NCI-H2081 treated with DMSO at 0.1 percent for 48 hours (cell line): ENCODE measurements at places on chromosomes 11 and 22.

DNA sequence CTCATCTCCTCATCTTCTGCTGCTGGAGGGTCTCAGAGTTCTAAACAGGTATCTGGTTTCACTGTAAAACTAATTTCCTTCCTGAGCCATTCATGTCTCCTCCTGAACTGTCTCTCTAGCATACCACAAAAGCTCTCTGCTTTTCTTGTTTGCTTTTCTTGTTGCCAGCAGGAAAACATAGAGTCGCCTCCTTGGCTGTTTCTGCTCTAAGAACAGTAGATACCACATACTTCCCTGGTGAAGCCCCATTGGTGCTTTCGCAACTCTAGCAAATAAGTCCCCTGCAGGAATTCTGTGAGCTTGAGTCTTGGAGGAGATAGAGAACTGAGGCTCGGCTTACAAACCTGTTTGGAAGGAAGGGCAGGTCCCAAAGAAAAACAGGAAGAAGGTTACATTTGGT lies 7.0 kb downstream of the DIXDC1 start:
- no peak for DNase-seq

DNA sequence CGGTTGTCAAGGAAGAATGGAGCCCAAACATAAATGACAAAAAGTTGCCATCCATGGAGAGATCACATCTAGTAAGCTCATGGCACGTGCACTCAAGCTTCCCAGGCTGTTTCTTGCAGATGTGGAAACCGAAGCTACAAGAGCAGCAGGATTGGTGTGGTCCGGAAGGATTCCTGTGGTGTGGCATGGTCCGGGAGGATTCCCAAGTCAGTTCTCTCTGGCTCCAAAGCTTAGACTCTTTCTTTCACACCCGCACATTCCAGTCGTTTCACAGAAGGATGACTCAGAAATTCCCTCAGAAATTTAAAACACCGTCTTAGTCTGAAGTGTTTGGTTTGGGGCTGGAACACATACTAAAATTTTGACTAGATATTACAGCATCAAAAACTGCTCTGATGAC lies 78.0 kb upstream of the DRD2 start:
- no peak for DNase-seq

- DNase-seq: no peak
These were observed 51.1 kb downstream of the RTN4R start for GRCh38 chr22:20216863-20217499.

DNA sequence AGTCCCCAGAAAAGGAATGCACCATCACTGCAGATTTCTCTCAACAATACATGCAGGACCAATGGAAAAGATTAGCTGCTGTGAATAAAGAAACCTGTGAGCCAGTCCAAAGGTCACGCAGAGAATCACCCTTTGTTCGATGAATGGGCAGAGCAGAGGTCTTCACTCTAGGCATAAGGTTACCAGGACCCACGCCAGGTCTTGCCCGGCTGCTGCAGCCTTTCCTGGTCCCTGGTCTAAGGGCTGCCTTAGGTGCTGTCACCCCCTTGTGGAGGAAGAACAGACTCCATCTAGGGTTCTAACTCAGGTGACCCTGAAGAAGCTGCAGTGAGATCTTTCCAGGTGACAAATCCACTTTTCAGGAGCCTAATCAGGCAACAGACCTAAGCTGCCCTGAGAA lies 29.0 kb upstream of the NAP1L4 start:
- no peak for DNase-seq

- peak; percentile 23 for DNase-seq
These were observed 787 bp downstream of the LRRC10B start for GRCh38 chr11:61509043-61510029.

GRCh38 chr11:105821781-105822180 lies 200.3 kb downstream of the MSANTD4 start:
- DNase-seq: no peak

DNA sequence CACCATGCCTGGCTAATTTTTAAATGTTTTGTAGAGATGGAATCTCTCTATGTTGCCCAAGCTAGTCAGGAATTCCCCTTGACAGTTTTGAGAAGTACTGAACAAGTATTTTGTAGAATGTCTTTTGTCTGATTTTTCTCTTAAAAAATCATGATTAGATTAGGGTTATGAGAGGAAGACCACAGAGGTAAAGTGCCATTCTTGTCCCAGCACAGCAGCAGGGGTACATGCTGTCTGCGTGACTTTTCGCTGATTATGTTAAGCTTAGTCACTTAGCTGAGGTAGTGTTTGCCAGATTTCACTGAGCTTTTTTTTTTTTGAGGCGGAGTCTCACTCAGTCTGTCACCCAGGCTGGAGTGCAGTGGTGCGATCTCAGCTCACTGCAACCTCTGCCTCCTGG lies 13.6 kb upstream of the NUP160 start:
- no peak for DNase-seq

GRCh38 chr22:32246166-32246565 lies 9.0 kb downstream of the SLC5A4 start:
- DNase-seq: no peak

- no peak for DNase-seq
These were observed 21.7 kb downstream of the SELENOO start for GRCh38 chr22:50222508-50222907.

DNA sequence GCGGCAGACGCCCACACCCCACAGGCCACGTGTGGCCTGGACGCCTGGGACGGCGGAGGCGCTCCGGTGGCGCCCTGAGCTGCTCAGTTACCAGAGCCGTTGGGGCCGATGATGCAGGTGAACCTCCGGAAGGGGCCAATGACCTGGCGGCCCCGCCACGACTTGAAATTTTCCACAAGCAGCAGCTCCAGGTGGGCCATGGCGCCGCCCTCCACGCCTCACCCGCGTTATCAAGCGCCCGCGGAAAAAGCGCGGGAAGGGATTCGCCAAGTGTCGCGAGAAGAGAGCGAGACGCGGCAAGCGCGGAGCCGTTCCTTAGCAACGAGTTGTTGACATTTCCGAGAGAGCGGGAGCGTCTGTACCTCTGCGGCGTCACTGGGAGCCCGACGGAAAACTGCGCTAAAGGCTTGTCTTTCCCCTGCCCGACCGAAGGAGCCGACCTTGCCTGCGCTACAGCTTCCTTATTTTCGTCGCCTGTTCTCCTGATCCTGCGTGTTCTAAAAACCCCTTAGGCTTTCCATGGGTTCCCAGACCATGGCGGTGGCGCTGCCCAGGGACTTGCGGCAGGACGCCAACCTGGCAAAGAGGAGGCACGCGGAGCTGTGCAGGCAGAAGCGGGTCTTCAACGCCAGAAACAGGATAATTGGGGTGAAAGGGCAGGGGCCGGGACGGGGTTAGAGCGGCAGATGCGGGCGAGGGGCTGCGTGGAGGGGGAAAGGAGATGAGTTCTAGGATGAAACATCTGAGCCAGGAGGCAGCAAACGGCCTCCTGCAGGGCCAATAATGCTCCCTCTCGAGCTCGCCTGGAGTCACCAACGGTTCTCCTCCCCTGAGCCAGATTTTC lies at the start of the genes RIBC2 and SMC1B:
RIBC2 (plus strand) TSS at position 326 of the 844 bp plus-strand sequence; CDS start at position 520, 194 bp downstream.
SMC1B (minus strand) TSS at position 232 of the 844 bp plus-strand sequence; CDS start at position 200, 32 bp downstream.
- DNase-seq: no peak

GRCh38 chr11:49208006-49208721 lies at the start of gene FOLH1:
TSS of gene FOLH1 (minus strand) at chr11:49208602. CDS start at chr11:49208409, 193 bp downstream.
- no peak for DNase-seq

DNA sequence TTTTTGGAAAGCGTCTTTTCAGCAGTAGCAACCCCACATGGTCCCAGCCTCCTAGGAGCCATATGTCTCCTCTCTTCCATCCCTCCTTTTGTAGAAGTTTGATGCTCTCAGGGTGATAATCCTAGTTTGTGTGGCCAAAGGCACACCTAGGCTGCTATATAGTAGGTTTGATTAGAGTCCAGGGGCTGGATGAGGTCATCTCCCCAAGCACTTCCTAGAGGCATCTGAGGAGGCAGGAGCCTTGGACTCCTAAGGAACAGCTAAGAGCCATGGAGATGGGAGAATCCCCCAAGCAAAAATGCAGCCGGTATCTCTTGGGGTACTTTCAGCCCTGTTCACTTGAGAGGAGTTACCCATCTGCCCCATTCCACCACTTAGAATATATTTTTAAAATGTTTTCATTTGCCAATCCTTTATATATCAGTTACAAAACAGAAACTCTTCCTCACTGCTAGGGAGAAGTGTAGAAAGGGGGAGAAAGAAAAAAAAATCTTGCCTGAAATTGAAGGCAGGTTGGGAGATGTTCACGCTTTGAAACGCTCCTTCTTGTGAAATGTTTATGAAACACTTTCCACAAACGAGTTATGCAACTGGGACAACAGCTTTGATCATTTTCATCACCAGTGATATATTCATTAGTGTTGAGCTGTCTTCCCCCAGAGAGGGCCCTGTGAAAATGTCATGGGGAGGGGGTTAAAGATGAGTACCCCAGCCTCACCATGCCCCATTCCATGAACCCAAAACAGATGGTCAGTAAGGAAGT lies 31.9 kb upstream of the TLCD5 start:
- no peak for DNase-seq

DNA sequence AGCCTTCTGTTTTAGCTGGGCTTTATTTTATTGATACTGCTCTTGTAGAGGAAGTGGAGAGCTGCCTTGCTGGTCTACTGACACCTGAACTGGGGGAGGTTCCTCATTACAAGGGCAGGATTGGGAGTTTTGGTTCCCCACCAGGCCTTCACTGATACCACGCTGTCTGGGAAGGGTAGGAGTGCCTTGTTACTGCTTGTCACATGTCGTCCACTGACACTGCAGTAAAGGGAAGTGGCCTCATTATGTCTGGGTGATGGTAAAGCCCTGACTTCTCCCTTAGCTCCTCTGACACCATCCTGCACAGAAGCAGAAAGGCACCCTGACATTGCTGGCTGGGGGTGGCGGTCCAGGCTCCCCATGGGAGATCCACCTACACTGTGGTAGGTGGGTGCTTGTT lies 38.7 kb upstream of the ELF5 start:
- DNase-seq: no peak

DNA sequence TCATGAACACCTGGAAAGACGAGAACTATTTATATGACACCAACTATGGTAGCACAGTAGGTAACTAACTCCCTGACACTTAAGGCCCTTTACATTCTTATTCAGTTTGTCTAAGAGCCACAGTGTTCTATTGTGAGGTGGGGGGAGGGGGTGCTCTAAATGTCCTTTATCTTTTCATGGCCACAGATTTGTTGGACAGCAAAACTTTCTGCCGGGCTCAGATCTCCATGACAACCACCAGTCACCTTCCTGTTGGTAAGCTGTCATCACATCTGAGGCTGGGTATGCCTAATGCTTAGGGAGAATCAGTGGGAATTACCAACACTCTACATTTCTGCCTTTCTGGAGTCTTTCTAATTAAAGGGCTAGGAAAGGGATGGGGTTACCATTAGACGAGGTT lies 30.7 kb downstream of the EHF start:
- no peak for DNase-seq

GRCh38 chr22:36325154-36326031 lies 62.4 kb downstream of the MYH9 start:
- DNase-seq: no peak

DNA sequence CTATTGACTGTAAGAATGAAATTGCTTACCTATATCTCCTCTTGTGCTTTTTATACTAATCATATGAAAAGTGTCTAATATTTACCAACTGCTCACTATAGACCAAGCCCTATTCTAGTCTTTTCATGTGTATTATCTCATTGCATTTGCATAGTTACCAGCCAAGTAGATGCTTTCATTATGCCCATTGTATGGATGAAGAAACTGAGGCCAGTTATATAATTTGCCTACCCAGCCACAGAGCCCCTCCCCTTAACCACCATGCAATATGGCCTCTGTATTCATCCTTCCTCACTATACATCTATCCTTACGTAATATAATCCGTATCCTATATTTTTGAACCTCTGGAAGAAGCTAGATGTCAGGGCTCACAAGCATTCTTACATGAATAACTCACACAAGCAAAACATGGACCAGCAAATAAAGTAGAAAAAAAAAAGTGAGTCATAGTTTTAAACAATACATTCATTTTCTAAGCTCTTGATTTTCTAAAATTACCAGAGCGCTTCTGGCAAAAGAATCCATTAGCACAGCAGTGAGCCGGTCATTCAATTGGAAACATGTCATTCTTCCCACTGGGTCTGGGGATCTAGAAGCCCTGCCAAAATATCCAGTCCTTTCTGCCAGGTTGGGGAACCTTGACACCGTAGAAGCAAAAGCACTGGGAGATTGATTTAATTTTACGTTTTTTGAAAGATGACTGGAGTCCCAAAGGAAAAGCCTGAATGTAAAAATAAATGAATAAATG lies 80.0 kb downstream of the C11orf91 start:
- DNase-seq: peak; percentile 24

GRCh38 chr22:32880893-32881596 lies 79.5 kb downstream of the TIMP3 start:
- DNase-seq: no peak

GRCh38 chr11:68350759-68351449 lies 38.5 kb downstream of the LRP5 start:
- no peak for DNase-seq

DNA sequence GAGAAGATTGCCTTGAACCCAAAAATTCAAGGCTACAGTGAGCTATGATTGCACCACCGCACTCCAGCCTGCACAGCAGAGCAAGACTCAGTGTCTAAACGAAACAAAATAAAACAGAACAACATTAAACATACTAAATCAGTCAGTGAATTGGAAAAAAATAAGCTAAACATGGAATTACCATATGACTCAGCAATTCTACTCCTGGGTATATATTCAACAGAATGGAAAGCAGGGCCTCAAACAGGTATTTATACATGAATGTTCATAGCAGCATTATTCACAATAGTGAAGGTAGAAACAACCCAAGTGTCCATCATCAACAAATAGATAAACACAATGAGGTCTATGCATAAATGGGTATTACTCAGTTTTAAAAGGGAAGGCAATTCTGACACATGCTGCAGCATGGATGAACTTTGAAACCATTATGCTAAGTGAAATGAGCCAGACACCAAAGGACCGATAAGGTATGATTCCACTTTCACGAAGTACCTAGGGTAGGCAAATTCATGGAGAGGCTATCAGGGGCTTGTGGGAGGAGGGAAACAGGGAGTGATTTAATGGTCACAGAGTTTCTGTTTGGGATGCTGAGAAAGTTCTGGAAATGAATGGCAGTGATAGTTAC lies 15.5 kb downstream of the NTM start:
- DNase-seq: no peak

DNA sequence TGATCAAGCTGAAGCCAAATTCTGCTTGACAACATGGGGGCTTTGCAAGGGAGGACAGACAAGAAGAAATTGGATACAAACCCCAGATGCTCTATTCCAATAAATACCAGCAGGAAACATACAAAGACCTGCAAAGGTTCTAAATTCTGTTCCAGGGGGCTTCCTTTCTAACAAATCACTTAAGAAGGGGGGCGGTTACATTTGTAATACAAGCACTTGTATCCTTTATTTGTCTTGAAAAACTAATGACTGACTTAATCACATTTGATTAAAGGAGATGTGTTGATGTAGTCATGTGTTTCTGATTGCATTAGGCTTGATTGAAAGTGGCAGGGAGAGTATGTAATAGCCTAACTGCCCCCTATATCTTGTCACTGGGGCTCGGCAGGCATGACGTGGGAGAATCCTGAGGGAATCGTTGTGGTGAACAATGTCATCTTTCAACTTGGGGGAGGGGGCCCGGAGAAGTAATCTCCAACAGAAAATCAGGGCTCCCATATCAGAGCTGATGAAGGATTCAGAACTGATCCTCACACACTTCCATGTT lies 361.7 kb downstream of the INSC start:
- no peak for DNase-seq

- no peak for DNase-seq
These were observed 11.3 kb downstream of the HTATIP2 start for GRCh38 chr11:20374741-20375300.
